ENCODE measurements at places on chromosomes 2 and 18.

- DNase-seq: no peak
Observed at GRCh38 chr2:31832363-31832762, 178.4 kb downstream of the MEMO1 start.

DNA sequence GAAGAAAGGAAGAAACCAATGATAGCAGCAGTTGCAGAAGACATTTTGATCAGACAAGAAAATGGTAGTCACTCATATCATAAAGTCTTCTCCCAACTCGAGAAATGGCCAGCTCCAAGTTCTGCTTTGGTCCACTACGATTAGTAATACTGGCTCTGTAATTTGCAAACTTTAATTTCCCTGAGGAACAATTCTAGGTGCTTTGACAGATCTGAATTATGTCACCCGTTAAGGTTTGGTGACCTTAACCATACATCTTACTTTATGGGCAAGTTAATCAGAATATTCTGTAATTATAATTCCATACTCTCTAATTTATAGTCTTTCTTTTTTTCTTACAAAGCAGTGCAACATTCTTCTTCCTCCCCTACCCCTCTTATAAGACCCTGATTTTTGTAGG lies 84.5 kb downstream of the RND3 start:
- DNase-seq: no peak

GRCh38 chr2:219630770-219631405 lies 3.5 kb downstream of the SLC4A3 start:
- peak; percentile 6 for DNase-seq

- DNase-seq: no peak
Observed at GRCh38 chr18:8711736-8712135, 6.4 kb downstream of the MTCL1 start.

DNA sequence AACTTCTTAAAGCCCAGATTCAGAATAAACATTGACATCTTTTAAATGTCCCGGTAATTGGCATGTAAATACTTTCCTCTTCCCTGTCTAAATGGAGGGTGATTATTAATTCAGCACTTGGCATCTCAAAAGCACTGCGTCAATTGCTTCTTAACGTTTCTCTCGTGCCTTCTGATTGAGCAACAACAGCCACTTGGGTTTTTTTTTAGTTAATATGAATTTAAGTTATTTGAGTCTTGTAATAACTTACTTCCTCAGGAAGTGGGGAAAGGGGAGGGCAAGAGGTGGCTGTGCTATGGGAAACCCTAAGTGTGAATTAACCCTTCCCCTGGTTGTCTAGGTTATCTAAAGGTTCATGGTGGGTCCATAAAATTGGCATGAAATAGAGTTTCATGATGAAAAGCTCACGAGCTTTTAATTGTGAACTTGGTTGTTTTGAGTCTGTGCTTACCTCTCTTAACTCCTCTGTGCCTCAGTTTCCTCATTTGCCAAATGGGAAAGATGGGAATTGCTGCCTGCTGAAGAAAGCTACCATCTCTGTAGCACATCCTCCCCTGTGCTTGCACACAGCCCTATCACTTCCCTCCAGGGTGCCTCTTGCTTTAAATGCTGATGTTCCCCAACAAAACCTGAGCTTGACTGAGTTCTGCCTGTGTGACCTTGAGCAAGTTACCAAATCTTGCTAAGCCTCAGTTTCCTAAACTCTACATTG lies 126.3 kb upstream of the BCL2L11 start:
- no peak for DNase-seq

DNA sequence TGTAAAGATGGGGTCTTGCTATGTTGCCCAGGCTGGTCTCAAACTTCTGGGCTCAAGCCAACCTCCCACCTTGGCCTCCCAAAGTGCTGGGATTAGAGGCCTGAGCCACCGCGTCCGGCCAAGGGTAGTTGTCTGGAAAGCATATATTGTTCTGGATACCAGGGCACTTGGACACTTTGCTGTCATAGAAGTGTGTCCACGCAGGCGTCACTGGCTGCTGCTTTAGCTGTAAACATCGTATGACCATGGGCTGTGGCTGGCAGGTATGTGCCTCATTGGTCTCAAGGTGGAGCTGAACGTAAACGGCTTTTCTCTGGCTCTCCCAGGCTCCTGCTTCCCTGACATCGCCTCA lies 3.2 kb upstream of the GPR35 start:
- DNase-seq: peak; percentile 34

GRCh38 chr2:205876127-205876526 lies 193.8 kb downstream of the NRP2 start:
- DNase-seq: no peak

- DNase-seq: no peak
Observed at GRCh38 chr2:96580771-96581170, 44.2 kb downstream of the ARID5A start.

DNA sequence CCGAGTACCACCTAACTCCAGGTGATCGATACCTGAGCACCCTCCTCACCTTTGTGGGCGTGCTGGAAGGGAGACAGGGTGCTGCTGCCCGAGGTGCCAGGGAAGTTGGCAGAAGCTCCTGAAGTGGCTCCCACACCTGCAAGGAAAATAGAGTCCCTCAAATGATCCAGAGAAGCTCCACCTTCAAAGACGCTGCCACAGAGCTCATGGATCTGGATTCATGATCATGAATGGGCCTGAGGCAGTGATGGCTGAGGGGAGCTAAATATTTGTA lies 76.5 kb downstream of the EDAR start:
- DNase-seq: no peak

GRCh38 chr2:176136374-176137251 lies 7.1 kb downstream of the HOXD8 start:
- no peak for DNase-seq

GRCh38 chr2:119746836-119747686 lies 12.7 kb upstream of the PTPN4 start:
- no peak for DNase-seq

DNA sequence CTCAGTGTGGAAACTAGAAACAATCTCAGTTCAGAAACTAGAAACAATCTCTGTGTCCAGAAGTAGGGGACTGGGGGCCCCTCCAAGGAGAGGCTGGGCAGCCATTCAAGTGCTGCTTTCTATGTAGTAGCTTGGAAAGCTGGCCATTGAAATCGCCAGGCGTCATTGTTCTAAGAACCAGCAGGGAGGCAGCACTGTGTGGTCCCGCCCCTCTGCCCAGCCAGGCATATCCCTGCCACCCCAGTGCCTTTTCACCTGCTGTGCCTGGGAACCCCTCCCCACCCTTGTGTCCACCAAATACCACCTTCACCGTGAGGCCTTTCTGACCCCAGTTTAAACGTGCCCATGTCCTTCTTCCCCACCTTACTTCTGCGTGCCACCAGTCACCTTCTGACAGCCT lies 221.6 kb downstream of the GBX2 start:
- no peak for DNase-seq

- DNase-seq: no peak
Observed at GRCh38 chr2:180651596-180651995, 328.8 kb upstream of the UBE2E3 start.

DNA sequence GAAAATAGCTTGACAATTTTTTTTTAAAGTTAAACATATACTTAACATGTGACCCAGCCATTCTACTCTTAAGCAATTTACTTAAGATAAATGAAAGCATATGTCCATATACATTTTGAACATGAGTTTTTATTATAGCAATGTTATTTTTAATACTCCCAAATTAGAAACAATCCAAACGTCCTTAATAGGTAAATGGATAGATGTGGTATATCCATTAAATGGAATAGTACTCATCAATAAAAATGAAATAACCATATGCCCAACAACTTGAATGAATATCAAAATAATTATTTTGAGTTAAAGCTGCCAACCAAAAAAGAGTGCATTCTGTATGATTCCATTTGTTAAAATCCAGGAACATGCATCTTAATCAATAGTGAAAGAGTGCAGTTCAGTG lies 29.1 kb downstream of the NCOA1 start:
- no peak for DNase-seq

- no peak for DNase-seq
Observed at GRCh38 chr18:23570912-23571504, 15.3 kb downstream of the NPC1 start.

- DNase-seq: no peak
Observed at GRCh38 chr18:42080340-42080739, 125.3 kb downstream of the PIK3C3 start.

DNA sequence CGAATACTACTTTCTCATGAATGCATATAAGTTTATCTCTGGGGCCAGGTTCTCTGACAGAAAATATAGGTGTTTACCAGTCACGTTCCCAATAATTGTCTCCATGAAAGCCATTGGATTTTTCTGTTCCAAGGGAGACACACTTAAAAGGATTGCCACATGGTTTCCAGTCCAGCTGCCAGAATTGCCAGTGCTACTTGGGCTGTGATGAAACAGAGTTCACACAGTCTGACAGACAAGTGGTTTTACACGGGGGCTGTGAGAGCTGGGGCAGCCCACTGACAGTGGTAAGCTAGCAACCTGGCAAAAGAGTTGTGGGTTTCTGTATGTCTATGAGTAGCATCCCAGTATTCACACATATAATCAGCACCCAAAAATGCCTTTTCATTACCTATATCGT lies 27.7 kb upstream of the ATRAID start:
- DNase-seq: no peak

- DNase-seq: no peak
Observed at GRCh38 chr2:42113452-42113851, 55.7 kb upstream of the EML4 start.

GRCh38 chr2:202842690-202843089 lies 28.9 kb downstream of the ICA1L start:
- no peak for DNase-seq

DNA sequence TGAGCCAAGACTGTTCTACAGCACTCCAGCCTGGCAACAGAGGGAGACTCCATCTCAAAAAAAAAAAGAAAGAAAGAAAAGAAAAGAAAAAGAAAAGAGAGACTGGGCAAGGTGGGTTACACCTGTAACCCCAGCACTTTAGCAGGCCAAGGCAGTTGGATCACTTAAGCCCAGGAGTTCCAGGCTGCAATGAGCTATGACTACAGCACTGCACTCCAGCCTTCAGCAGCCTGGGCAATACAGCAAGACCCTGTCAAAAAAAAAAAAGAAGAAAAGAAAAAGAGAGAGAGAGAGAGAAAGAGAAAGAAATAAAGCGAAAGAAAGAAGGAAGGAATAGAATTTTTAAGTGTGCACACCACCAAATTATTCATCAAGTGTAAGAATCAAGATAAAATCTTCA lies 2.9 kb downstream of the SPIRE1 start:
- no peak for DNase-seq

GRCh38 chr2:102286041-102286440 lies 25.3 kb upstream of the IL1RL1 start:
- no peak for DNase-seq

DNA sequence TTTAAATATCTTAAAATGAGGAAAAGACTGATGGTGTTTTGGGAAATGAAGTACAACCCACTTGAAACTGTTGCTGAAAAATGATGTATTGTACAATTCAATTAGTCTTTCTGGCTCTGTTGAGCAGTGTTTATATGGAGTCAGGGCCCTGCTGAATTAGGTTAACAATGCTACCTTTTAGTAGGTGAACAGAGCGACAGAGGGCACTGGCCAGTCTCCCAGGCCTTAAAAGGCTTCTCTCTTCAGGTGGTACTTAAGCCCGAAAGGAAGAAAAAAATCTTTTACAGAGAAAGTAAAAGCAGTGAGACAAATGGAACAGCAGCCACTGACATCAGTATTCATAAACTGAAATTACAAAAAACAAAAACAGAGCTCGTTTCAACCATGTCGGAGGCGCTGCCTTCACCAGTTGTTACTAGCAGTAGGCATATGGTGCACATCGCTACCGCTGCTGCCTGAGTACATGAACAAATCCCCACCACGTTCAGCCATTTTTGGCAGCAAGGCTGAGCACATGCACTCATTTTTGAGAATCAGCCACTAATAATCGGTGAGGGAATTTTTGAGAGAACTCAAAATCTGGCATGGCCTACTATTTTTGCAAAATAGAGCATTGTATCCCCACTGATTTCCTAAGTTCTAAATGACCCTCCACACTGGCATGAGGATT lies 91.8 kb downstream of the PLEKHM3 start:
- DNase-seq: no peak

- no peak for DNase-seq
Observed at GRCh38 chr2:129262934-129263333, 716.5 kb upstream of the RAB6C start.

GRCh38 chr2:16012626-16013358 lies 72.4 kb downstream of the MYCN start:
- no peak for DNase-seq

DNA sequence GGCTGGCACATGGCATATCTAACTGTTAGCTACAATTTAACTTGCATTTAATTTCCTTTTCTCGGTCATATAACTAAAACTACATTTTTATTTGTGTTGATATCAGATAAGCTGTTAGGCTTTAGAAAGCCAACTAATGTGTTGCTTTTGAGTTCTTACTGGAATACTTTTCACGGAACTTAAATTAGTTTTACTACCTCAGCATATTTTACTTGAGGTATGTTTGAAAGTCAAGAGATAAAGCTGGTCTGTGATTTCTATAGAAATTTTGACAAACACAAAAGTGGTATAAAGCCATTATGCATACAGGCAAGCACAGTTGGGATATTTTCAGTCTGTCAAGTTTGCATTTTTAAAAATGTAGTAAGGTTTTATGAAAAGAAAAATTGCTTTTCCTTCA lies 162.6 kb downstream of the ZNF804A start:
- DNase-seq: no peak

GRCh38 chr2:20965221-20965620 lies 78.7 kb downstream of the APOB start:
- DNase-seq: no peak

DNA sequence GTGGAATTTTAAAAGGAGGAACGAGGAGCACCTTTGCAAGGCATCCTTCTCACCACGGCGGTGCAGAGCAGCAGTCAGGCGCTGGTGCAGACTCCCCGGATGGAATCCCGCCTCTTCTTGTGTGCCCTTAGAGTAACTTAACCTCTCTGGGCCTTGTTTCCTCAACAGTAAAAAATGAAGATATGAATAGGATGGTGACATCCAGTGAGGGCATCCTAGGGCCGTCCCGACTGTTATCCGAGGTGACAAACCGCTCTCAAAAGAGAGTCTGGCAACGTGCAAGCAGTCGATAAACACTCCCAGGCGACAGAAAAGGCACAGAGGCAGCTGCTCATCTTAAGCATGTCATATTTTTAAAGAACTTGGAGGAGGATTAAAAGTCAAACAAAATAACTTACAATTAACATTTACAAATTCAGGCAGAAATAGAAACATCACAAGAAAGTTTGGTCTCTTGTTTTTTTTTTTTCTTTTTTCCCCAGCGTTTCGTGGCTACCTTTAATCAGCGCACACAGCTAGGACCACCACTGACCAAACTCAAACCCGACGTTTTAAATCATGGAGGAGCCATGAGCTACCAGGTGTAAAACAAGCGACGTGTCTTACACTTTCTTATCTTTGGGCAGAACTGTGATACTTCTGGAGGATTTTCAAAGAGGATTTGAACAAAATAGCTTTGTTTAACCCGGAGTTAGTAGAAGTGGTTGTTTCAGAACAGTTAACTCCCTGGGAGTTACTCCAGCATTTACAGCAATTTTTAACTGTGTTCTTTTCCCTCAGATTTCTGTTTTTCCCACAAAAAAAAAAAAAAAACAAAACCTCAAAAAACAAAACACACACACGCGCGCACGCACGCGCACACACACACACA lies 2.1 kb downstream of the MBP start:
- no peak for DNase-seq

- DNase-seq: no peak
Observed at GRCh38 chr2:79434362-79434761, 78.5 kb upstream of the CTNNA2 start.

- no peak for DNase-seq
Observed at GRCh38 chr2:226839951-226840350, 4.1 kb downstream of the RHBDD1 start.
